NCI-H774 (cell line): ENCODE measurements at places on chromosomes 2 and 18.
A peak's percentile ranks its signal among the peaks of the same experiment; 100 is the strongest.

- no peak for DNase-seq
Measured at GRCh38 chr2:15049096-15049993, 416.8 kb downstream of the LRATD1 start.

DNA sequence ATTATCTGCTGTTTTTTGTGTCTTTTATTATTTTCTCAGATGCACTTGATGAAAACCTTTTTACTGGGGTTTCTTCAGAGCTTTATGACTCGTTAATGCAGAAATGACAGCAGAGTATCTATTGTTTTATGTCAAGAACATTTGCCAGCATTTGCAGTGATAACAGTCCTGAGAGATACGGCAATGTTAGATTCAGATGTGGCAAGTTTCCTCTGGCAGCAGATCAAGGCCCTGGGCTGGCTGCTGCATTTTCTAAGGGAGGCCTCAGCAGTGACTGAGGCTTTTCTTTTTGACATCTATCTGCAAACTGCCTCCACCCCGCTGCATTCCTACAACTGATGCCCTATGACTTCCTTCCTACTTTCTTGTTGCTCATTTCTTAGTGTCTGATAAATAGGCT, 40.2 kb downstream of the EFEMP1 start:
- DNase-seq, result no peak

- no peak for DNase-seq
Measured at GRCh38 chr2:236988216-236988615, 97.5 kb upstream of the COPS8 start.

DNA sequence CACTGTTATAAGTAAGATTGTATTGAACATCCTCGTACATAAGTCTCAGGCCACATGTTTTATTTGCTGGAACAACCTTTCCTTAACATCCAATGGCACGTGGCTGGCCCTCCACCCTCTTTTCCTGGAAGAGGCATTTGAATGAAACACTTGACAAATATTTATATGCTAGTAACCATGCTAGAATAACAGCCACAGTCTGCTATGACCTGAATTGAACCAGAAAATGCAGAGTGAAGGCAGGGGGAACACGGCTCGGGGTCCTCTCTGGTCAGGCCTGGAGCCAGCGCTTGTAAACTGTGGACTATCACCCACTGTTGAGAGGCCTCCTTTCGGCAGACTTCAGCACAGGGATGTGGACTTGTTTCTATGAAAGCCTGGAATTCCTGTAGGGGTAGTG, 198.2 kb upstream of the COPS8 start:
- no peak for DNase-seq

- no peak for DNase-seq
Measured at GRCh38 chr2:43605851-43606250, 10.0 kb upstream of the THADA start.

- no peak for DNase-seq
Measured at GRCh38 chr2:199468561-199469513, 11.1 kb upstream of the SATB2 start.

GRCh38 chr2:109031476-109032228, 42.6 kb upstream of the EDAR start:
- no peak for DNase-seq

DNA sequence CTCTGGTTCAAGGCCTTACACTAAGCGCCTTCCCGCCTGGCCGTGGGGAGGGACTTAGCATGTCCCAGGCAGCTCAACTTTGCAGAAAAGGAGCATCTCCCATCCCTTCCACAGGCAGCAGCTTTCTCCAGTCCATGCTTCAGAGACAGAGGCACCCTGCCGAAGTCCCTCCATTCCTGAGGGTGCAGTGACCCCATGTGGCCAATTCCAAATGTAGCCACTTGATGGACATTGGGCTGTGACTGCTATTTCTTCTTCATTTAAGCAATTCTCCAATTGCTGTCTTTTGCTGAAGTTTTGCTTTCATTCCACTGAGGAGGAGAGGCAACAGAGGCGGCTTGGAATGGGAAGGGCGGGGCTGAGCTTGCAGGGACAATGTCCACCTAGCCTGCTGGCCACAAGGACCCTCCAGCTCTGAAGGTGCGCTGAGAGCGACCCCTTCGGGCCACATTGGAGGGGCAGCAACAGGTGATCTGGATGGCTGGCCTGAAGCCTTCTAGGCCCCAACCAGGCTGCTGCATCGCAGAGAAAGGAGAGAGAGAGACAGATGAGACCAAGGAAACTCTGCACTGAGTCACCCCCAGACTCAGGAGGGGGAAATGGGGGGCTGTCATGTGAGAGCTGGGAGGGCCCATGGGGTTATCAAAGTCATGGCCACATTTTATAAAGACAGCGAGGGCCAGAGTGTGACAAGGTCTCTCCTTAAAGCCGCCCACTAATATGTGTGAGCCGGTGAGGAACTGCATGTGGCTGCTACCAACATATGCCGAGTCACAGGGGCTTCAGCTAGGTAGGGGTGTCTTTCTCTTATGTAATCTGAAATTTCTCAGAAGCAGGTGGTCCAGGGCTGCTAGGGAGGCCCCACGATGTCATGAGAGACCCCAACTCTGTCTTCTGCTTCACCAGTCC, 61.3 kb downstream of the LONRF2 start:
- no peak for DNase-seq

DNA sequence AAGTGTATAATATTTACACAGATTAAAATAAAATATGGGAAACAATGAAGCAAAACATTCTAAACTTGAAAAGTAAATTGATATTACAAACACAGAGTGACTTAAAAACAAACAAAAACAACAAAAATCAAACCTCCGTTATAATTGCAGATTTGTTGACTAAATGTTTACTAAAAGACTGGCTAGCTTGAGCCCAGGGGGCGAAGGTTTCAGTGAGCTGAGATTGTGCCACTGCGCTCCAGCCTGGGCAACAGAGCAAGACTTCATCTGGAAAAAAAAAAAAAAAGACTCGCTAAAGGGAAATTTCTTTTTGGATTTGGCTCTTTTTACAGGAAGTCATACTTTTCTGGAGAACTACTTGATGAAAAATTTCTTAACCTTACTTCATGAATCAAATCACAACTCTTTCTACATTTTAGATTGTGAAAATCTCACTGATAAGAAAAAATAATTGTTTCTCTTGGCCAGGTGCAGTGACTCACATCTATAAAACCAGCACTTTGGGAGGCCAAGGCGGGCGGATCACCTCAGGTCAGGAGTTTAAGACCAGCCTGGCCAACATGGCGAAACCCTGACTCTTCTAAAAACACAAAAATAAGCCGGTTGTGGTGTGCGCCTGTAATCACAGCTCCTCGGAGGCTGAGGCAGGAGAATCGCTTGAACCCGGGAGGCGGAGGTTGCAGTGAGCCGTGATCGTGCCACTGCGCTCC, 9.7 kb downstream of the TFPI start:
- no peak for DNase-seq

GRCh38 chr2:84129018-84129417, 330.1 kb downstream of the SUCLG1 start:
- no peak for DNase-seq

DNA sequence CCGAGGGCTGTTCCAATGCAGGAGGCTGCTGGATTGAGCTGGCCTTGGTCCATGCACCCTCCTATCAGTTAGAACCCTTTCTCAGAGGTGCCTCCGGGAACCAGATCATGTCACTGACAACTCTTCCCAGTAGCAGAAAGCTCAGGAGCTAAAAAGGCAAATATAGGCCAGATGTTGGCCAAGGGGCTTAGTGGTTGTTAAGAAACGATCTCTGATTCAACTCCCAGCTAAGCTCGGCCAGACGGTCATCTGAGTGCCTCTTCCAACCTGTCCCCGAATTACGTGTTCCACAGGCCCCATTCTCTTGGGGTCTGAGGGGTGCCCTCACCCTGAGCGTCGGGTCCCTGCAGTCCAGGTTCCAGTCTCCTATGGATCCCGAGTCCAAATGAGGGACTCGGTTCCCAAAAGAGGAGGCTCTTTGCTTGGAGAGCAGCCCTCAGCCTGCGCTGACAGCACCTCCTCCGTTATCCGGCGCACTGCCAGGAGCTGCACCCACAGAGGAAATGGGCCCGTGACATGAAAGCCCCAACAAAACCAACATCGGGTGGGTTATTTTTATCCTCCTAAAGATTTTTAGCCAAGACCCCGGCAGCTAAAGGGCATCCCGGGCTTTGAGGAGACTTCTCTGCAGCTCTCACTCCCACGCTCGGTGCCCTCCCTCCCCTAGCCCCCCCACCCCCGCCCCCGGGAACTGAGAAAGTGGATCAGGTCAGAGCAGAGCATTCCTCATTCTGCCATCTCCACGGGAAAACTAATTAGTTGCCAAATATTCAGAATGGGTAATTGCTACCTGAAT, 106.6 kb upstream of the ID2 start:
- no peak for DNase-seq

DNA sequence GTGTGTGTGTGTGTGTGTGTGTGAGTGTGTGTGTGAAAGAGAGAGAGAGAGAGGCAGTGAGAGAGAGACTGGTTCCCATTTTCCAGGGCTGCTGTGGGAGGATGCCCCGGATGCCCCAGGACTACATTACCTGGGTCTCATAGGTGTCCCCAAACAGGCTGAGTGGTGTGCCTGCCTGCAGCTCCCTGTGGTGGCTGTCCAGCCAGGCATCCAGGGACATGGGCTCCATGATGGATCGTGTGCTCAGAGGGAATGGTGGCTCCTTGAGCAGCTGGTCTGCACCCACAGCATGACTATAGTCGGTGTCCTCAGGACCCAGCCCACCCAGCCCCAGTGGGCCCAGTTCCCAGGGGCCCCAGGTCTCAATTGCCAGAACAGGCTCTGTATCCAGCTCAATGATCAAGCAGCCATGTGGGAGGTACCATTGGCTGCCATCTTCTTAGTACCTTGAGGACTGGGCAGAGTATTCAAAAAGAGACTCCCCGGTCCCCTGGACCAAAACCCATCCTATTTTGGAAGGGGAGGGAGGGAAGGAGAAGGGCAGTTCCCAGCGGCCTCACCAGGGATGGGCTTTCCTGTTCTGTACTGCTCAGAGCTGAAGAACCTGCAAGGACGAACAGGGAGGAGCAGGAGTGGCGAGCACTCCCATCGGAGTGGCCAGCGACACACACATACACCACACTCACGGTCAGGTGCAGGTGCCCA, 5.8 kb upstream of the OXER1 start:
- DNase-seq, result no peak

- DNase-seq, result no peak
Measured at GRCh38 chr2:25221579-25221978, 53.2 kb upstream of the POMC start.

DNA sequence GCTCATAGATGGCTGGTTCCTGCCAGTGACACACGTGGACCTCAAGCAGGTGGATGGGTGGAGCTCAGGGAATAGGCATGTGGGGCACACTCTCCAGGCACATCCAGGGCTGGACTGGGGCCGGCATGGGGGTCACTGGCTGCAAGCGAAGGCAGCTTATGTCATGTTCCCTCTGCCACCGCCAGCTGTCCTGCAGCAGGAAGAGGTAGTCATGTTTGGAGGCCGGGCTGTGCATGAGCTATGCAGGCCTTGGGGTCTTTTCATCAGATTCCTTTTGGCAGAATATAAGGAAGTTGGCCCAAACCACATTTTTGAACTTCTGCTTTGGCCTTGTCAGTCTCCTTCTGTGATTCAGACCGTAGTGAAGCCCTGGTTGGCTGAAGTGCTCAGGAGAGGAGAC, 61.5 kb downstream of the AGAP1 start:
- DNase-seq, result no peak

GRCh38 chr2:85939131-85939530, 50.3 kb upstream of the ST3GAL5 start:
- DNase-seq, result no peak

DNA sequence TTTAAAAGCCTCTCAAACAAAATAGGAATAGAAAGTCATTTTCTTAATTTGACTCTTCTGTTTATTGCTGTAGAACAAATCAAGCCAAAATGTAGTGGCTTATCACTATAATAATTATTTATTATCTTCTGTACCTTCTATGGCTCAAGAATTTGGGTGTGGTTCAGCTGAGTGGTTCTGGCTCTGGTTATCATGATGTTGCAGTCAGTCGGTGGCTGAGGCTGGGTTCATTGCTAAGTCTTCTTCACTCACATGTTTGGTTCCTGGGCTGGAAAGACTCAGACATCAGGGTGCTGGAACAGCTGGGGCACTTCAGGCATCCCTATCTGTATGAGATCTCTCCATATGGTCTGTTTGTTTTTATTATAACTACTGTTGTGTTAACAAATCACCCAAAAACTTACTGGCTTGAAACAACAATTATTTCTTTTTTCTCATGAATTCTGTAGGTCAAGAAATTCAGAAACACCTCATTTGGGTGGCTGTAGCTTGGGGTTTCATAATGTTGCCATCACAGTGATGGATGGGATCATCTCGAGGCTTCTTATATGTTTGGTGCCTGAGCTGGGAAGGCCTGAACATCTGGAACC, 242.6 kb upstream of the FBXO11 start:
- DNase-seq, result no peak

DNA sequence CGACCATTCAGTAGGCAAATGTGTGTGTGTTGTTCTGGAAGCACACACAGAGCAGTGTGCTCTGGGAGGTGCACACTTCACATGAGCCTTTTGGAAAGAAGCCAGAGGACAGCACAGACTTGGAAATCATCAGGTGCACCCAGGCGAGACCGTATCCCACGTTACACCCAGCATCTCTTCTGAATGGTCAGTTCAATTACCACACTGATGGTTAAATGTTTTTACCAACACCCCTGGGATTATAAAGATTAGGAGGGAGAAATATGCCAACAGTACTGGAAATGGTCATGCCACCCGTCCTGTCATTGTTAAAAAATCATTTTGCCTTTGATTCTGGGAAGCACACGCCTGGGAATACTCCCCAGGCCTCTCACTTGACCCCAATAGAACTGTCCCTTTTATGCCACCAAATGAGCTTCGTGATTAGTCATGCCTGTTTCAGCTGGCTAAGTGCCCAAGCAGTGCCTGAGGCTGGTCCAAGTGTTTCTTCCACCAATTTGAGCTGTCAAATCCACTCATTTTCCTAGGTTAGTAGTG, 183.7 kb downstream of the NRP2 start:
- peak; percentile 40 for DNase-seq

DNA sequence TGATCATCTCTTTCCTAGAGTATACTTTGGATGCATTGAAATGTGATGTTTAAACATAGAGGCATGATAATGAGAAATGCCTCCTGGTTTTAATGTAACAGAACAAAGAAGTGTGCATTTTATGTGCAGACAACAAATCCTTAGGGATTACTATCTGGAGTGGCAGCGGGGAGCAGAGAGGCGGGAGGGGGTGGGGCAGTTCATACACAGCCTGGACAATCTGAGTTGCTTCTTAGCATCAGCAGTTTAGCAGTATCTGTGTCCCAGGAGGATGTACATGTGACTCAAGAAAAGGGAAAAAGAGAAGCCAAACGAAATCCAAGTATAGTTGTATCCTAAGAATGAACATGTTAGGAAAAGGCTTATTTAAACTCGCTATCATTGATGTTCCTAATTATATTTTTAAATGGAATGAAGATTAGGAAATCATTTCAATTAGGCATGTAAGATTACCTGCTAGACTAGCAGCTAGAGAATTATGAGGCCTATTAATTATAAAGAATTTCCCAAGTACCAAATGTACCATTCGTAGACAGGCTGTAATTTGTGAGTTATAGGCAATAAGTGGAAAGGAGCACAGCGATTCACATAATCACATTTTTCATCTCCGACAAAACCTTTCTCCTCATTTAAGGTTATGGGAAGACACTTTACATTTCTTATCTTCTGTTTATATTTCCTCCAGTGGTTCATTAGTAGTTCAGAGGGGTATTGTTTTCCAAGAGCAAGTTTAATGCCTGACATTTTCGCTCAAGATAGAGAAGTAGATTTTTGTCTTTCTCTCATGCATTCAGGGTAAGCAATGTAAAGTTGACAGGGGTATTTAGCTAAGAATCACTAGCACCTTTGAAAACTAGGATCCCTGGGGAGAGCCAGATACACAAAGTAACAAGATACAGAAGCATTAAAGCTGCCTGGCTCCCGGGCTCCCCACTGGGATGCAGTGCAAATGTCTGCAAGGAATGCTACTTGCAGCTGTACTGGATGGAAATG, 141.3 kb upstream of the NOSTRIN start:
- no peak for DNase-seq
